ENCODE measurements at places on chromosomes 12 and 14. TPM values are rescaled to one million over a fixed set of nuclear protein-coding genes. Genes with fewer than 3 reads are reported as not detected.

Gene TAS2R19
- total RNA-seq, result 0.53 TPM

Gene TAPBPL
- 17.1 TPM for total RNA-seq

Gene PKP2
- total RNA-seq, result 1.3 TPM

Gene GDF3
- total RNA-seq, result 0.74 TPM

Gene KRT73
- not detected for total RNA-seq

Gene TROAP
- total RNA-seq, result 26.0 TPM

All from mammary microvascular endothelial cell (primary cell).